ENCODE measurements at places on chromosomes 1 and 21.
A peak's percentile ranks its signal among the peaks of the same experiment; 100 is the strongest.

- H3K27me3 ChIP-seq: no peaks in the 10 kb centered on the region
- DNase-seq: no peak
- H3K27ac ChIP-seq: peak overlapping the region; percentile 71
- H3K4me3 ChIP-seq: peak overlapping the region; percentile 97
- H3K4me1 ChIP-seq: peaks cover 4% of the 10 kb centered on the region
- peaks cover under 1% of the 10 kb centered on the region for H3K36me3 ChIP-seq
These were observed 391 bp downstream of the IFT25 start for GRCh38 chr1:53945183-53945432.

- no peak overlapping the region for H3K27ac ChIP-seq
- no peaks in the 10 kb centered on the region for H3K36me3 ChIP-seq
These were observed 82.9 kb downstream of the GALNT2 start for GRCh38 chr1:230149751-230150584.

GRCh38 chr21:44900559-44901251 lies 20.0 kb downstream of the ITGB2 start:
- no peak for DNase-seq
- H3K27me3 ChIP-seq: peaks cover 31% of the 10 kb centered on the region
- H3K36me3 ChIP-seq: no peaks in the 10 kb centered on the region
- no peak overlapping the region for H3K27ac ChIP-seq
- H3K4me1 ChIP-seq: no peaks in the 10 kb centered on the region

DNA sequence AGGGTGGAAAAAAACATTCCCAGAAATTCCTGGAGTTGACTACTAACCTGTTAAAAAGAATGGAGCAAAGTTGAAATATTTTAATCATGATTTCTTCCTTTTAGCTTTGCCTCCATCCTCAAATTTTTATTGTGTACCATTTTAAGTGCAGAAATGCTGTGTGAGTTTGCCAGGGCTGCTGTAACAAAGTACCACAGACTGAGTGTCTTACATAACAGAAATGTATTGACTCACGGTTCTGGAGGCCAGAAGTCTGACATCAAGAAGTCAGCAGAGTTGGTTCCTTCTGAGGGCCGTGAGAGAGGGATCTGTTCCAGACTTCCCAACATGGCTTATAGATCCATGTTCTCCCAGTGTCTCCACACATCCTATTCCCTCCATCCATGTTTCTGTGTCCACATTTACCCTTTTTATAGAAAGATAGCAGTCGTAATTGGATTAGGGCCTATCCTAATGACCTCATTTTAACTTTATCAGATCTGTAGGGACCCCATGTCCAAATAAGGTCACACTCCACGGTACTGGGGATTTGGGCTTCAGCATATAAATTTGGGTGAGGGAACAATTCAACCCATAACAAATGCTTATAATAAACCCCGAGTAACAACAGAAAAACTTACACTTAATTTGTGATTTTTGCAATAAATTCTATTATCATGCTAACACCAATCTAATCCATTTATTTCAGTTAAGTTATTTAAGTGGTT lies 12.7 kb downstream of the SNX7 start:
- no peaks in the 10 kb centered on the region for H3K4me1 ChIP-seq
- no peaks in the 10 kb centered on the region for H3K27me3 ChIP-seq
- no peak for DNase-seq
- no peak overlapping the region for H3K27ac ChIP-seq
- no peaks in the 10 kb centered on the region for H3K36me3 ChIP-seq

DNA sequence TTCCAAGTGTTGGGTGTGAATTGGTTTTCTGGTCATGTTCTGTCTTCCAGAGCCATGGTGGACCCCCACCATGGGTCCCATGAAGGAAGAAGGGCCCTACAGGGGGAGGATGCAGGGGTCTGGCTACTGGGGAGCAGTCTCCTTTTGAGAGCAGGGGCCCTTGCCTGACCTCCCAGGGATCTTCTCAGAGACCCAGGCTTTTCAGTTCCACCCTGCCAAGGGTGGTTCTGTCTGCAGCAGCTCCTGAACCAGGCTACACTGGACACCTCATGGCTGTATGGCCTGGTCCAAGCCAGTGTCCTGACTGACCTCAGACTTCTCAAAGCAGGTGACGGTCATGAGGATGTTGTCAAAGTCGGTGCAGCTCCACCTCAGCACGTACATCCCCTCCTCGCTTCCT lies 109.0 kb downstream of the JAK1 start:
- H3K36me3 ChIP-seq: no peaks in the 10 kb centered on the region
- DNase-seq: no peak
- no peaks in the 10 kb centered on the region for H3K27me3 ChIP-seq
- no peak overlapping the region for H3K4me3 ChIP-seq

GRCh38 chr1:32334864-32335534 lies 1.0 kb downstream of the MARCKSL1 start:
- DNase-seq: no peak
- H3K4me1 ChIP-seq: peaks cover 38% of the 10 kb centered on the region
- peak overlapping the region; percentile 66 for H3K27ac ChIP-seq

- no peaks in the 10 kb centered on the region for H3K4me1 ChIP-seq
- no peak overlapping the region for H3K27ac ChIP-seq
- H3K4me3 ChIP-seq: no peak overlapping the region
- H3K36me3 ChIP-seq: no peaks in the 10 kb centered on the region
- H3K27me3 ChIP-seq: peaks cover 2% of the 10 kb centered on the region
These were observed 35.8 kb downstream of the UBASH3A start for GRCh38 chr21:42439284-42440186.

- no peak for DNase-seq
- peaks cover 6% of the 10 kb centered on the region for H3K4me1 ChIP-seq
- no peak overlapping the region for H3K4me3 ChIP-seq
- no peak overlapping the region for H3K27ac ChIP-seq
- H3K27me3 ChIP-seq: no peaks in the 10 kb centered on the region
These were observed 436.8 kb downstream of the KIF26B start for GRCh38 chr1:245591346-245592188.

- DNase-seq: no peak
- H3K27me3 ChIP-seq: no peaks in the 10 kb centered on the region
- peaks cover 29% of the 10 kb centered on the region for H3K36me3 ChIP-seq
- H3K4me3 ChIP-seq: no peak overlapping the region
These were observed 51.7 kb downstream of the SLC16A1 start for GRCh38 chr1:112904071-112904830.

GRCh38 chr1:100982793-100983192 lies 42.8 kb downstream of the DPH5 start:
- DNase-seq: no peak
- no peaks in the 10 kb centered on the region for H3K36me3 ChIP-seq
- no peaks in the 10 kb centered on the region for H3K4me1 ChIP-seq
- no peaks in the 10 kb centered on the region for H3K27me3 ChIP-seq
- no peak overlapping the region for H3K4me3 ChIP-seq

- peaks cover 5% of the 10 kb centered on the region for H3K4me1 ChIP-seq
- no peak overlapping the region for H3K27ac ChIP-seq
- no peak overlapping the region for H3K4me3 ChIP-seq
- no peak for DNase-seq
- H3K36me3 ChIP-seq: no peaks in the 10 kb centered on the region
These were observed 18.6 kb upstream of the TARBP1 start for GRCh38 chr1:234497589-234497988.

DNA sequence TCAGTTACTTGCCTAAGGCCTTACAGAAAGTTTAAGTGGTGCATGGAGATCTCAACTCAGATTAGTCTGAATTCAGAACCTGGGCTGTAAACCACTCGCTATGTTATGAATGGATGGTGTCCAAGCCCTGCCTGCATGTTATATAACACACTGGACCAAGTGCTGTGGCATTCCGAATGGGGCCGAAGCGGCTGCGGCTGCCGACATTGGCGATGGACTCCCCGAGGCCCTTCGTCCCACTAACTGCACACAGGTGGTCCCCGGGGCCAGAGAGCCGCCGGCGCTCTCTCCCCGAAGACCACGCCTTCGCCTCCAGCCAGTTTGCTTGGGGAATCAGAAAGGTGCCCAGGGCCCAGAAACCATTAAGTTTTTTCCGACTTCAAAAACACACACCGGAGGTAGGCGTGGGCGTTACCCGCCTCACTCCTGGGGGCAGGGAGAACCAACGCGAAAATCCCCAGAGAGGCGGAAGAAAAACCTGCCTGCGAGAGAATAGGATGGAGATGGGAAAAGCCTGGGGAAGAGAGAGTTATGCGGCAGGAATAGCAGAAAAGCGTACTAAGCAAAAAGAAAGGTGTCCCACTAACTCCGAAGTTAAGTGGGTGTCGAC lies 579 bp upstream of the TENT5C start:
- H3K4me3 ChIP-seq: peak overlapping the region; percentile 84
- peaks cover 13% of the 10 kb centered on the region for H3K4me1 ChIP-seq
- H3K36me3 ChIP-seq: no peaks in the 10 kb centered on the region
- no peak for DNase-seq

GRCh38 chr1:75265792-75266191 lies 131.6 kb downstream of the LHX8 start:
- DNase-seq: peak; percentile 46
- H3K36me3 ChIP-seq: no peaks in the 10 kb centered on the region
- no peaks in the 10 kb centered on the region for H3K4me1 ChIP-seq
- no peaks in the 10 kb centered on the region for H3K27me3 ChIP-seq
- no peak overlapping the region for H3K4me3 ChIP-seq
- no peak overlapping the region for H3K27ac ChIP-seq

DNA sequence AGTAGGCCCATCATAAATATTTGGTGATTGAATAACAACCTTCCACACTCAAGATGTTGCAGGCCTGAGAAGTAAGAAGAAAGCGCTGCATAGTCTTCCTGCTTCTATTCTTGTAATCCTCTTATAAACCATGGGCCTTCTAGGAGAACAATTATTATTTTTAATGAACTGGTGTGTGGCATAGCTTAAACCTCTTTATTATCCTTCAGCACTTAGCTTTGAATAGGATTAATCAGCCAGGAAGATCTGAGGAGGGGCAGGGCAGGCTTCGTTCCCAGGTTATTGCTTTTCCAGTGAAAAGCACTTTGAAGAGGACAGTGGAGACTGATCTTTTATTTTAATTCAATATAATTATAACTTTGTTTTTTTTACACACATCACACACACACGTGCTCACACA lies 42.3 kb downstream of the KIF26B start:
- no peak overlapping the region for H3K4me3 ChIP-seq
- peaks cover 9% of the 10 kb centered on the region for H3K4me1 ChIP-seq
- no peaks in the 10 kb centered on the region for H3K27me3 ChIP-seq
- no peak for DNase-seq

- peaks cover 2% of the 10 kb centered on the region for H3K4me1 ChIP-seq
- H3K27ac ChIP-seq: no peak overlapping the region
- no peak for DNase-seq
- no peaks in the 10 kb centered on the region for H3K36me3 ChIP-seq
- no peaks in the 10 kb centered on the region for H3K27me3 ChIP-seq
These were observed 1.4 kb upstream of the YIPF1 start for GRCh38 chr1:53891018-53891417.

- H3K27me3 ChIP-seq: no peaks in the 10 kb centered on the region
- H3K27ac ChIP-seq: no peak overlapping the region
- no peak overlapping the region for H3K4me3 ChIP-seq
These were observed 80.1 kb upstream of the KCNK2 start for GRCh38 chr1:215002471-215002870.

GRCh38 chr1:229323201-229323600 lies 19.6 kb downstream of the CCSAP start:
- no peaks in the 10 kb centered on the region for H3K4me1 ChIP-seq
- DNase-seq: no peak
- H3K27ac ChIP-seq: no peak overlapping the region
- peaks cover 79% of the 10 kb centered on the region for H3K36me3 ChIP-seq

DNA sequence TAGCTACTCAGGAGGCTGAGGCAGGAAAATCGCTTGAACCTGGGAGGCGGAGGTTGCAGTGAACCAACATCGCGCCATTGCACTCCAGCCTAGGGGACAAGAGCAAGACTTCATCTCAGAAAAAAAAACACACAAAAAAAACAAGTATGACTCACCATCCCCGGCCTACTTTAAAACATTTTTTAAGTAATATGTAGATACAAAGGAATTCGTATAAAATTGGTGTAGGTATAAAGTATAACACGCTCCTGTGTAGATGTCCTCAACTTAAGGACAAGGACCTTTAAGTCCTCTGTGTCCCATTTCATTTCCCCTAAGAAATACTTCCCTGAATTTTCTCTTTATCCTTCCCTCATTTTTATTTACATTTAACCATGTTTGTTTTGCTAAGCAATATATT lies 73.4 kb upstream of the PKN2 start:
- no peak for DNase-seq
- H3K27me3 ChIP-seq: no peaks in the 10 kb centered on the region
- no peaks in the 10 kb centered on the region for H3K36me3 ChIP-seq
- peaks cover 9% of the 10 kb centered on the region for H3K4me1 ChIP-seq
- no peak overlapping the region for H3K4me3 ChIP-seq
- no peak overlapping the region for H3K27ac ChIP-seq

DNA sequence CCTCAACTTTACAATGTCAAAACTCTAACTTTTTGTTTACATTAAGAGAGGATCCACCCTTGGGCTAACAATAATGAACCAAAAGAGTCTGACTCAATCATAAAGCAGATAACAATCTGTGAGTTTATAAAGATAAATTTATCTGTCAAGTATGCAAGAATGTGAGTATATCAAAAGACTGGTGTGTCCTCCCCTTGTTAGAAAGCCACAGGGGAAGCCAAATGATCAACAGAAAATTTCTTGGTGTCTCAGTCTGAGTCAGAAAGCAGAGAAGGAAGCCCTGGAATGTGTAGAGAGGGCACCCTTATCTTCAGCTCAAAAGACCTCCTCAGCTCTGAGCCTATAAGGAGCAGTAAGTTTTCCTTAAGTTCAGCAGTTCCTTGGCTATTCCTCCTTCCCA lies 13.9 kb upstream of the PDIK1L start:
- peaks cover 18% of the 10 kb centered on the region for H3K4me1 ChIP-seq
- DNase-seq: no peak
- H3K36me3 ChIP-seq: no peaks in the 10 kb centered on the region
- peaks cover 12% of the 10 kb centered on the region for H3K27me3 ChIP-seq
- no peak overlapping the region for H3K4me3 ChIP-seq

DNA sequence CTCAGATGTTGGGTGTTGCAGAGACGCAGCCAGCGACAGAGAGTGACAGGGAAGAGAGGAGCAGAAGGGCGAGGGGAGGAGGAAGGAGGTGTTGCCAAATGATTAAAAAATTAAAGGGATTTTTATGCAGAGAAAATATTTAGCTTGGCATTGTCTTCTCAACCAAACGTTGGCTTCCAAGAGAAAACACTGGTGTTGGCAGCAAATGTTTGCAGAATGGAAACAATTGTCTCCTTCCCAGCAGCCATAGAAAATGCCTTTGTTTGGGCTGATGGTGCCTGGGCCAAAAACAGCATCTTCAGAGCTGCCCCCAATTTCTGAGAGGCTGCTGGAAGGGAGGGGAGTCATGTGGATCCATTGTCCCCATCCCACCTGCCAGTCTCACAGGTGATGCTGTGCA lies 29.7 kb upstream of the GRIK3 start:
- H3K4me3 ChIP-seq: no peak overlapping the region
- H3K36me3 ChIP-seq: no peaks in the 10 kb centered on the region
- no peak overlapping the region for H3K27ac ChIP-seq

DNA sequence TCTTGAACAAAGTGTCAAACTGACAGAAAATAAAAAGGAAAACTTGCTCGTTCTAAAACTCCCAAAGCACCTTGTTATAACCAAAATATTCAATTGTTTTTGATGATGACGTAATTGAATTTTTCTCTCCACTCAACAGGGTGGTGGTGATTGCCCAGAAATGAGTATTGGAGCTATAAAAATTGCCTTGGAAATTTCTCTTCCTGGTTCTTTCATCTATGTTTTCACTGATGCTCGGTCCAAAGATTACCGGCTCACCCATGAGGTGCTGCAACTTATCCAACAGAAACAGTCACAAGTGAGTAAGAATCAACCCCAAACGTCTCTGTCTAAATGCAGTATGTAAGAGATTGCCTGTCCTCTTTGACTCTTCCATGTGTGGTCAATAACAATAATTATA lies 130.1 kb downstream of the HMCN1 start:
- H3K36me3 ChIP-seq: no peaks in the 10 kb centered on the region
- H3K27ac ChIP-seq: no peak overlapping the region
- H3K4me1 ChIP-seq: no peaks in the 10 kb centered on the region
- H3K4me3 ChIP-seq: no peak overlapping the region
- H3K27me3 ChIP-seq: no peaks in the 10 kb centered on the region

All from neuronal stem cell (in vitro differentiated cells).